ENCODE measurements at places on chromosomes 3 and 15. TPM values are rescaled to one million over a fixed set of nuclear protein-coding genes. Genes with fewer than 3 reads are reported as not detected.
A peak's percentile ranks its signal among the peaks of the same experiment; 100 is the strongest.

KIF7 gene
- total RNA-seq = 3.5 TPM

- H3K36me3 ChIP-seq = no peaks in the 10 kb centered on the region
- no peak for DNase-seq
- H3K4me1 ChIP-seq = no peaks in the 10 kb centered on the region
- H3K27me3 ChIP-seq = no peaks in the 10 kb centered on the region
- no peak overlapping the region for H3K27ac ChIP-seq
Measured at GRCh38 chr15:23634181-23634580, 13.5 kb downstream of the MAGEL2 start.

- H3K4me3 ChIP-seq = no peak overlapping the region
- peaks cover 6% of the 10 kb centered on the region for H3K36me3 ChIP-seq
- H3K4me1 ChIP-seq = no peaks in the 10 kb centered on the region
- no peaks in the 10 kb centered on the region for H3K27me3 ChIP-seq
- no peak overlapping the region for H3K27ac ChIP-seq
Measured at GRCh38 chr3:107740992-107741896, 218.5 kb downstream of the BBX start.

- no peak for DNase-seq
- no peak overlapping the region for H3K27ac ChIP-seq
Measured at GRCh38 chr3:55964491-55964985, 477.4 kb upstream of the WNT5A start.

PTH1R gene
- 25.1 TPM for total RNA-seq

SERPINI2 gene
- 4.9 TPM for total RNA-seq

GRCh38 chr3:138567403-138567802 lies 26.7 kb downstream of the CEP70 start:
- no peaks in the 10 kb centered on the region for H3K27me3 ChIP-seq
- no peak overlapping the region for H3K4me3 ChIP-seq
- no peak for DNase-seq
- no peaks in the 10 kb centered on the region for H3K36me3 ChIP-seq

ITIH1 gene
- 0.34 TPM for total RNA-seq

GRCh38 chr3:76582632-76583378 lies 457.1 kb upstream of the ROBO2 start:
- no peaks in the 10 kb centered on the region for H3K27me3 ChIP-seq
- H3K27ac ChIP-seq = no peak overlapping the region
- no peaks in the 10 kb centered on the region for H3K36me3 ChIP-seq
- no peaks in the 10 kb centered on the region for H3K4me1 ChIP-seq
- no peak for DNase-seq
- no peak overlapping the region for H3K4me3 ChIP-seq

- H3K27me3 ChIP-seq = no peaks in the 10 kb centered on the region
- no peak overlapping the region for H3K27ac ChIP-seq
- H3K4me1 ChIP-seq = no peaks in the 10 kb centered on the region
Measured at GRCh38 chr3:60147249-60147950, 1097.6 kb upstream of the CFAP20DC start.

TLR9 gene
- 0.20 TPM for total RNA-seq

GRCh38 chr15:62109437-62109836 lies 42.7 kb downstream of the C2CD4A start:
- no peak for DNase-seq
- H3K4me1 ChIP-seq = peaks cover 4% of the 10 kb centered on the region
- H3K4me3 ChIP-seq = no peak overlapping the region
- no peaks in the 10 kb centered on the region for H3K27me3 ChIP-seq
- H3K27ac ChIP-seq = no peak overlapping the region

DNA sequence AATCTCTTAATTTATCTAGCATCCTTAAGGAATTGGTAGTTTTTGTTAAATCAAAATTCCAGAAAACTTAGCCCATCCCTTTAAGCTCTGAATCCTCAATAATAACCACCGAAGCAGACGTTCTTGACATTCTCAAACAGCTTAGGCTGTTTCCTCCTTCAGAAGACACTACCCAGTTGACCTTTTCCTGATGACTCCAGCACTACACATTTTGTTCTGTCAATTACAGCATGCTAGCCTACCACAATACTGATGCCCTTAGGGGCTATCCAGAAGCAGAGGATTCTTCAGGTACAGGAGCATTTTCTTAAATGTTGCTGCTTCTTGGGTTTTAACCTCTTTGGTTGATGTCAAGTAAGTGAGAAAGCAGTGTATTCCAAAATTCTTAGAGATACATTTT lies 33.4 kb downstream of the ETV5 start:
- no peak for DNase-seq
- H3K4me1 ChIP-seq = peaks cover 15% of the 10 kb centered on the region
- H3K4me3 ChIP-seq = no peak overlapping the region

CCDC39 gene
- 5.1 TPM for total RNA-seq

- H3K27ac ChIP-seq = no peak overlapping the region
- H3K27me3 ChIP-seq = no peaks in the 10 kb centered on the region
- no peaks in the 10 kb centered on the region for H3K36me3 ChIP-seq
- no peak for DNase-seq
- no peaks in the 10 kb centered on the region for H3K4me1 ChIP-seq
Measured at GRCh38 chr3:40103829-40104228, 205.7 kb upstream of the EIF1B start.

DNA sequence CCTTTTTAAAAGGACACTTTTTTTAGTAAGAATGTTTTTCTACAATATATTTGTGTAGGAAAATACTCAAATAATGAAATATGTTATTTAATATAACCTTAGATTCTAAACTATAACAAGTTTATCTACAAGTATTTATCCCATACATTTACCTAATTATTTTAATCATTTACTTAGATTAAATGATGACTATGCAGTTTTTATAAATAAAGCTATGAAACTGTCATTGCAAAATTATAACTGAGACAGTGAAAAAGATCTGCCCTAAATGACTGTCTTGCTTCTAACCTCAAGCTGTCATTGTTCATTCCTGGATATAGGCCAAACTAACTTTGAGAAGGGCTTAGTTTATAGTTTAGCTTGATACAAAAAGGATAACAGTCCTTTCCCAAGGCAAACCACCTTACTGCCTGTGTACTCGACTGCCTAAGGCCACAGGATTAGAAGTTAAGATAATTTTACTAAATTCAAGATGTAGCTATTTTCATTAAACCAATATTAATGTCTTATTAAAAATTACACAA lies 84.1 kb downstream of the GLDN start:
- H3K4me1 ChIP-seq = no peaks in the 10 kb centered on the region
- H3K4me3 ChIP-seq = no peak overlapping the region
- DNase-seq = peak; percentile 6
- H3K27ac ChIP-seq = no peak overlapping the region

- peaks cover 5% of the 10 kb centered on the region for H3K27me3 ChIP-seq
- no peaks in the 10 kb centered on the region for H3K36me3 ChIP-seq
- H3K4me3 ChIP-seq = no peak overlapping the region
- DNase-seq = no peak
- peaks cover 10% of the 10 kb centered on the region for H3K4me1 ChIP-seq
Measured at GRCh38 chr15:100852630-100853029, 27.0 kb upstream of the ALDH1A3 start.

ST8SIA2 gene
- not detected for total RNA-seq

MAP6D1 gene
- 0.85 TPM for total RNA-seq

GRCh38 chr15:97977734-97978133 lies 17.2 kb downstream of the ARRDC4 start:
- no peaks in the 10 kb centered on the region for H3K27me3 ChIP-seq
- H3K4me1 ChIP-seq = no peaks in the 10 kb centered on the region
- no peak for DNase-seq
- H3K4me3 ChIP-seq = no peak overlapping the region
- no peak overlapping the region for H3K27ac ChIP-seq
- no peaks in the 10 kb centered on the region for H3K36me3 ChIP-seq

- DNase-seq = no peak
- H3K4me3 ChIP-seq = no peak overlapping the region
Measured at GRCh38 chr3:66098436-66098835, 59.7 kb upstream of the MAGI1 start.

STXBP5L gene
- not detected for total RNA-seq

GRCh38 chr15:59825901-59826300 lies 136.8 kb upstream of the BNIP2 start:
- no peak overlapping the region for H3K4me3 ChIP-seq
- H3K27me3 ChIP-seq = no peaks in the 10 kb centered on the region

LPCAT4 gene
- 30.3 TPM for total RNA-seq

DNA sequence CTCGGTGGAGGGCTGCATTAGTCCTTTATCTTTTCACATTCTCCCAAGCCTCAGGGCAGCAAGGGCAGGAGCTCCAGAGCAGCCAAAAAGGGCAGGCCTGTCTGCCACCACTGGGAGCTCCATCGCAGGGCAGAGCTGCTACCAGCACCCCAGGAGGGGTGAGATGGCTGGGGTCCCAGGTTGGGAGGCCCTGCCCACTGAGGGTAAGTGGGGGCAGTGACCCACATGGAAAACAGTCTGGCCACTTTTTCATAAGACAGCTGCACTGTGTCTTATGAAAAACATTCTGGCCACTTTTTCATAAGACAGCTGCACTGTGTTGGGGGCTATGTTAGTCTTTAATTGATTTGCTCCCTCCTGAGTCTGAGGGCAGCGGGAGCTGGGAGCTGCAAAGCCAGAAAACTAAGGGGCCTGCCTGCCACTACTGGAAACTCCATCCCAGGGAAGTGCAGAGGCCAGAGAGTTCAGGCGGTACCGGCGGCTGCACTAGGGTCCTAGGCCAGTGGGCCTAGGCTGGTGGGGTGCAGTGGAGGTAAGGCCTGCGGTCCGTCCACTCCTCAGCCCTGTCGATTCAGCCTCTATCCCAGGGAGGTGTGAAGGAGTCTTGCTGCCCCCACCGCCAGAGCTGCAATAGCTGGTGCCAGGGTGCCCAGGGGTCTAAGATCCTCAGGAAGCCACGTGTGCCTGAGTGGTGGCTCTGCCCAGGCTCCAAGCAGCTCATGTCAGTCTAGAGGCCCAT lies 45.4 kb downstream of the TMCO5A start:
- H3K27me3 ChIP-seq = no peaks in the 10 kb centered on the region
- H3K36me3 ChIP-seq = no peaks in the 10 kb centered on the region
- no peak overlapping the region for H3K4me3 ChIP-seq
- H3K4me1 ChIP-seq = peaks cover 7% of the 10 kb centered on the region
- peak; percentile 58 for DNase-seq

ALPK3 gene
- total RNA-seq = 12.2 TPM

DNA sequence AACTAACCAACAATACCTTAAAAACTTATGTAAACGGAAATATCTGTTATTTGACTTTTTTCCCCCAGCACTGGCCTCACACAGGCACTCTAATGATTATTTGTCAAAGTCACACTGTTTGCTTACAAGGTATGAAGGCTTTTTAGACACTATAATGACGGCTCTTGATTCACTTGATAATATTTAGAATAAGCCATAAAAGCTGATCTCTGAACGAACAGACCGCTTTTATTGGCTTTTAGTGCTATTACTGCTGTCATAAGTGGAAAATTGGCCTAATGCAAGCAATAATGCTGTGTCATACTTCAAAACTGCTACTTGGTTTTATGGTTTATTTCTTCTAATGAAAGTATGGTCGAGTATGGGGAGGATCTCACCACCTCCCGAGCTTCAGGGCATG lies 35.1 kb downstream of the MDFIC2 start:
- peaks cover 11% of the 10 kb centered on the region for H3K4me1 ChIP-seq
- no peak overlapping the region for H3K4me3 ChIP-seq
- DNase-seq = no peak
- no peaks in the 10 kb centered on the region for H3K27me3 ChIP-seq
- no peaks in the 10 kb centered on the region for H3K36me3 ChIP-seq

DNA sequence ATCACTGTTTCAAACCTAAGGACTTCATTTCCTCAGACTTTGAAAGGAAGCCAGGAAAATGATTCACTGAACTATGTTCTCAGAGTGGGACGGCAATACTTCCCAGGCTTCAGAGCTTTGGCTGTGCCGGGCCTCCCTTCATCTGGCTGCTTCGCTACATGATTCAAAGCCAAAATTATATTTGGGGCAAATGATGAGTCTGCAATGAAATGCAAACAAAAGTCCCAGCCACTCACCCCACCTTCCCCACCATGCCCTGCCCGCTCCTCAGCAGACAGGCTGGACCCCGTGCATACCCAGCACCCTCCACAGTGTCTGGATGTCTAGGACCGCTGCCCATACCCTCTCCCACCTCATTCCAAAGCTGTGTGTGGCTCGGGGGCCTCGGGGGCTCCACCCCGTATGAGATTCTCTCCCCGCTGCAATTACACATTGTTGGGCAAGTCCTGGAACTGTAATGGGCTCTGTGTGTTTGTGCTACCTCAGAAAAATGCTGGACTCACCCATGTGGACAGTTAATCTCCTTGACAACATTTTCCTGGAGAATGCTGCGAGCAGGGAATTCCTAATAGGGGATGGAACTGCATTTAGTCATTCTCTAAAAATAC lies 32.2 kb downstream of the ATP10A start:
- no peak for DNase-seq
- H3K27ac ChIP-seq = peak overlapping the region; percentile 69
- H3K4me3 ChIP-seq = no peak overlapping the region
- H3K36me3 ChIP-seq = no peaks in the 10 kb centered on the region

DNA sequence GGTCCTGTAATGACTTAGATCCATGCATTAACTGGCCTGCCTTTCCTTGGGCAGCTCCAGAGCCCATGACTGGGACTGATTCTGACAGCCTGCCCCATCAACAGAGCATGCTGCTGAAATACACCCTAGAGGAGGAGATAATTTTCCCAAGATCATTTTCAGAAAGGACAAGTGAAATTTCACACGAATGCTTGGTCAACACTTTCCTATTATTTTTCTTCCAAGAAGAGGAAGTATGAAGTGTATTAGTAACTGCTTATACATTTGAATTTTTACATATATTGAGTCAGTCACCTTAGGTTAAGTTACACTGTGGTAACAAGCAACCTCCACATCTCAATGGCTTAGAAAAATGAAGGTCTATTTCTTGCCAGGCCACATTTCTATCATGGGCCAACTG lies 9.7 kb upstream of the NMNAT3 start:
- no peak overlapping the region for H3K27ac ChIP-seq
- peaks cover 3% of the 10 kb centered on the region for H3K27me3 ChIP-seq
- H3K36me3 ChIP-seq = no peaks in the 10 kb centered on the region

DNA sequence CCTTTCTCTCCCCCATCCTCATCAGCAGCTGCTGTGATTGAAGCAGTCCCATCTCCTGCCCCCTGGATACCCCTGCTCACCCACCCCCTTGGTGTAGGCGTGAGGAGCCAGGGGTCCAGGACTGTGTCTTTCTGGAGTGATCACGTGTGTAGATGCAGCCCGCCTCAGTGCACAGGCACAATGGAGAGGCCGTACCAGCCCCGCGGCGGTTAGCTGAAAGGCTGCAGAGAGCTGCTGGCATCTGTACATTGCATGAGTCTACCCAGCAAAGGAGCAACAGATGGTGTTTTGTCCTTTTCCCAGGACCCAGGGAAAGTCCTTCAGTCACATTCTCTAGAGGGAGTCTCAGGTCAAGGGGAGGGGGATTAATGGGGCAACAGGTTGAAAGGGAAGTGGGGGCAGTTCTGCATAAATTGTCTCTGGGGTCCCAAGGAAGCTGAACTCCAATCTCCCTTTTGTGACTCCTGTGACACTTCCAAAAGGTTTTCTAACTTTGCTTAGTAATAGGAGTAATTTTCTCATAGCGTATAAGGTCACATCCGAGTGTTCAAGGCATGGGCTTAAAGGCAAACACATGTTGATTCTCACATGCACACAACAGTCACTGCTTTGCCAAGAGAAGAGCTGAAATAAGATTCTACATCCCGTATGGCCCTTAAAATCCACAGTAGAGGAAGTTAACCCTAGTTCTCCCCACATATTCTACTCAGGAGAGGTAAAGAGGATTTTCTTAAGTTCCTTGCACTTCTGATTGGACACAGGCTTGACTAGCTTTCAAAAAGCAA lies 7.1 kb downstream of the CSPG5 start:
- H3K4me3 ChIP-seq = no peak overlapping the region
- peak; percentile 20 for DNase-seq
- no peaks in the 10 kb centered on the region for H3K36me3 ChIP-seq
- no peaks in the 10 kb centered on the region for H3K4me1 ChIP-seq
- H3K27ac ChIP-seq = no peak overlapping the region
- H3K27me3 ChIP-seq = no peaks in the 10 kb centered on the region
